ENCODE measurements at places on chromosomes 7 and 10.

GRCh38 chr7:1409555-1409954 lies 49.7 kb downstream of the MICALL2 start:
- DNase-seq = no peak

DNA sequence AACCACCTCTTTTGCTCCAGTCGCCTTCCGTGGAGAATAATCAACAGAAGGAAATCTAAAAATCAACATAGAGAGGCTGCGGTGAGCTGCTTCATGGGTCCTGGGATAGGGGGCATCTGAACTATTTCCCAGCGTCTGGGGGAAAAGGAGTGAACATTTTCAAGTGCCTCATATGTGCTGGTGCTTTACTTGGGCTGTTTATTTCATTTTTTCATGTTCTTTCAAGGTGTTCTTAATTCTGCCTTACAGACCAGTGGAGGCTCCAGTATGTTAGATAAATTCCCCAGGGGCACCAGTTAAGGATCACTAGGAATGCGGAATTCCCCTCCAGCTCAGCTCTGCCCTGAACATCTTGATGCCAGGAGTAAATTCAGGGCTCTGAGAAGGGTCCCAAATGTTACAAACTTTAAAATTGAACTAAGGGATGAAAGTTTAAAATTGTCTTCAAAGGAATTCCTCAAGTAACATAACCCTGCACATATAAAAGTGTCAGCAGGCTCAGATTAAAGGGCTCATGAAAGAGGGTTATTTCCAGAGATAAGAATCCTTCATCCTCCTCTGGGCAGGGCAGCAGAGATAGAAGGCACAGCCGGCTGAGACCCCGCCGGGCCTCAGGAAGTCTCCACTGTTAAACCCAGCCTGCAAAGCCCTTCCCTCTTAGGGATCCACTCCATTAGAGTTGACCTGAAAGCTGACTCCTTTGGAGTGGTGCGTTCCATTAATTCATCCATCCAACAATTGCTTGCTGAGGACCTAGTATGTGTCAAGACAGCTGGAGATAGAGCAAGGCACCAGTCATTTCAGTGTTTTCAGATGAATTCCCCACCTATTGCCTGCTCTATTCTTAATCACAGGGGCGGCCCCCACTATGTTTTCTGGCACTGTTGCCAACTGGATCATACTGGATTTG lies 345.8 kb downstream of the KCNMA1 start:
- DNase-seq = no peak

DNA sequence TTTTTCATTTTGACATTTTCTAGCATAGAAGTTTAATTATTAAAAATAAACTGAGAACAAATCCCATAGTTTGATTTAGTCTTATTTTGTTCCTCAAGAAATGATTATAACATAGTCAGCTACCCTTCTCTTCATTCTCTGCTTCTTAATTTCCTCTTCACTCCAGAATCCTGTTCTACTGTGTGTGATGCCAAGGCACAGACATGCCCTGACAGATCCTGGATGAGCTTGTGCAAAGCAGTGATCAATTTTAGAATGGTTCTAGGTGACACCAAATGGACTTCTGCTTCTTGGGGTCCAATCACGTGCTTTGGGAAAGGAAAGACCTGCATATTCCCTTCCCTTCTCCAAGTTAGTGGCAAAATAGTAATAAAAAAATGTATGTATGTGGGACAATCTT lies 665.6 kb downstream of the MAGI2 start:
- no peak for DNase-seq

- DNase-seq = no peak
These were observed 1.1 kb downstream of the JMJD1C start for GRCh38 chr10:63464402-63465292.

Data from BE2C (cell line).